RPMI7951 (cell line): ENCODE measurements at places on chromosomes 3 and 15. TPM values are rescaled to one million over a fixed set of nuclear protein-coding genes. Genes with fewer than 3 reads are reported as not detected.

Gene GLDN
- 0.48 and 0.78 TPM in 2 replicates for total RNA-seq

Gene NRG4
- not detected in 2 replicates for total RNA-seq

Gene CLDN16
- not detected in 2 replicates for total RNA-seq

Gene IGDCC3
- not detected in 2 replicates for total RNA-seq
